ENCODE measurements at places on chromosomes 2 and 18.

- DNase-seq, result no peak
Measured at GRCh38 chr2:63522950-63523349, 65.3 kb downstream of the WDPCP start.

DNA sequence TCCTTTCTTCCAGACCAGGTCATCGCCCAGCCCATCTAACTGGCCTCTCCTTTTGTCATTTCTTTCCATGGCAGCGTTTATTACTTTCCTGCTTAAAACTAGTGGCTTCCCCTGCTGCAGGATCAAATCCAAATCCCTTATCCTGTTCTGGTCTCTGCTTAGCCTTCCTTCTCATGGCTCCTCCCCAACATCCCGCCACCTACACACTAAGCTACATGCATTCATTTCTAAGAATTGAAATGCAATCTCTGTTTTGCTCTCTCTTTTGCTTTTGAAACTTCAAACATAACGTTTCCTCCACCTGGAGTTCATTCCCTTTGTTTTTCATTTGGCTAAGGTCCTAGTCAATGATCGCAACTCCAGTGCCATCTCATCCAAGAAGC is 18.0 kb upstream of the DPP4 start:
- no peak for DNase-seq

DNA sequence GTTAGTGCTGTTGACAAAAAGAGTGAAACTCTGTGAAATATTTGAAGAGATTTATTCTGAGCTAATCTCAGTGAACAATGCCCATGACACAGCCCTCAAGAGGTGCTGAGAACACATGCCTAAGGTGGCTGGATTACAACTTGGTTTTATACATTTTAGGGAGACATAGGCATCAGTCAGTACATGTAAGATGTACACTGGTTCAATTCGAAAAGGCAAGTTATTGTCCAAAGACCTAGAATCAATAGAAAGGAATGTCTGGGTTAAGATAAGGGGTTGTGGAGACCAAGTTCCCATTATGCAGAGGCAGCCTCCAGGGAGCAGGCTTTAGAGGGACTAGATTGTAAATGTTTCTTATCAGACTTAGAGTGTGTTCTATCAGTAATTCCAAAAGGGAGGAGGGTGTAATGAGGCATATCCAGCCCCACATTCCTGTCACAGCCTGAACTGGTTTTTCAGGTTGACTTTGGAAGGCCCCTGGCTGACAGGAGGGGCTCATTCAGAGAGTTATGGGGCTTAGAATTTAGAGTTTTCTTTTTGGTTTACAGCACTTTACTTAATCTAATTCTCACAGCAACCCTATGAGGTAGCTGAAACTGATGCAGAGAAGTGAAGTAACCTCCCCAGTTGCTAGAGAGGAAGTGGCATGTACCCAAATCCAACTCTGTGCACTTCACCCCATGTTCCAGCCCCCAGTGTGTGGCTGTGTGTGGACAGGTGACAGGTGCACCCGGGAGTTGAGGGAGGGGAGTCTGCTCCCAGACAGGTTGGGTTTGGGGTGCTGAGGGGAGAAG is 28.3 kb upstream of the ASAP2 start:
- no peak for DNase-seq

DNA sequence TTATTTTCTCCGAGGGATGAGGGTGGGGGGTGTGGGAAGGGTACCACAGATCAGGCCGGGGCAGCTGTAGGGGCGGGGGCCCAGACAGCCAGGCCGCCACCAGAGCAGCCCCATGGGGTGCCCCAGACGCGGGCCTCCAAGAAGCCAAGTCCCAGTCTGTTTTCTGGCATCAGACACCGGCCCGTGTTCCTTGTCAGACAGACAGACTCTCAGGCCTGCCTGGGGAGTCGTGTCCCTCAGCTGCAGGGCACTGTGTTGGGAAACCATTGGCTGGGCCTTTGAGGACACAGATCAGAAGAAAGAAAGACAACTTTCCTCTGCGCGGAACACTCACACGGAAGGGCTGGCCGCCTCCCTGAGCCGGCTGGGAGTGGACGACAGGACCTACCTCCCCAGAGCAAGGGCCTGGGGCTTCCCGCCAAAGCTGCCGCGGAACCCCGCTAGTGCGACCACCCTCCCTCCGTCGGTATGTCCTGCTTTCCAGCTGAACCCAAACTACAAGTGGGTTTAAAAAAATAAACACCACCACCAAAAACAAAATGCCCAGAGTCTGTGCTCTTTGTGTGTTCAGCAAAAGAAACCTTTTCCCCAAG is 88.0 kb downstream of the SMAD7 start:
- no peak for DNase-seq

DNA sequence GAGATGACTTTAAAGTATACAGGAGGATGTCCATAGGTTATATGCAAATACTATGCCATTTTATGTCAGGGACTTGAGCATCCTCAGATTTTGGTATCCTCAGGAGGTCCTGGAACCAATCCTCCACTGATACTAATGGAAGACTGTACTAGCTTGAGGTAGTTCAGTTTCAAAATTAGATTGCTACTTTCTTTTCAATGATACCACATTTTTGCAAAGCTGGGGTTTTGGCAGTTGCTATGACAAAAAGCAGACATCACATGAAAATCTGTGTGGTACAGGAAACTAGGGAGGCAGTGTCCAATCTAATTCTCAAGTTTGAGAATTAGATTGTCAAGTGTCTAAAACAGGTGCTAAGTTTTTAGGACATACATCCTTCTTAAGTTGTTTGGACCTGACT is 14.2 kb downstream of the EHBP1 start:
- no peak for DNase-seq

GRCh38 chr2:188353282-188353681 is 61.6 kb downstream of the GULP1 start:
- no peak for DNase-seq

DNA sequence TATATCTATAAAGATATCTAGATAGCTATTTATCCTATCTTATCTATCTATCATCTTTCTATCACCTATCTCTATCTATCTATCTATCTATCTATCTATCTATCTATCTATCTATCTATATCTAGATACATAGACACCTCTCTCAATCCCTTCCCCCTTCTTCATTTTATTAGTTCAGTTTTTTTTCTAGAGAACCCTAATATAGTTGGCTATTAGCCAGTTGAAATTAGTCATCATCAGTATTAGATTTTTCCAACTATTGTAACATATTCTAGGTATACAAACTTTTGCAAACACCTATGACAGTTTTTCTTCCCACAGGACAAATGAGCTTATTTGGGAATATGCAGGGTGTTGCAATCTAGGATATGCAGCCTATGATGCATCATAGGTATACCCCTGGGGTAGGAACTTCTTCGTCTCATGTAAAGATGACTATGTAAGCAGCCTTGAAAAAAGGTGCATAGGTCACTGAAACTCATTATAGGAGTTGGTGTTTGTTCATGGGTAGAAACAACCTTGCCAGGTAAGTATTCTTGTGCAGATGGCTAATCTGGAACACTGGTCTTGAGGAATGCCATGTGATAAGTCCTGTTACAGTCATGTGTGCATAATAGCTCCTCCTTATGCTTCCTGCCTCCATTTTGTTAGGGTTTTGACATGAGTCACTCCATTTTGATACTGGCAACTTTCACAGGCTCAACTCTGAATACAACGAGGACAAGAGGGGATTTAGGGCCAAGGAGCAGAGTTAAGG is 160.7 kb upstream of the ZSWIM2 start:
- DNase-seq, result no peak

GRCh38 chr2:36185624-36186023 is 170.0 kb upstream of the CRIM1 start:
- no peak for DNase-seq

DNA sequence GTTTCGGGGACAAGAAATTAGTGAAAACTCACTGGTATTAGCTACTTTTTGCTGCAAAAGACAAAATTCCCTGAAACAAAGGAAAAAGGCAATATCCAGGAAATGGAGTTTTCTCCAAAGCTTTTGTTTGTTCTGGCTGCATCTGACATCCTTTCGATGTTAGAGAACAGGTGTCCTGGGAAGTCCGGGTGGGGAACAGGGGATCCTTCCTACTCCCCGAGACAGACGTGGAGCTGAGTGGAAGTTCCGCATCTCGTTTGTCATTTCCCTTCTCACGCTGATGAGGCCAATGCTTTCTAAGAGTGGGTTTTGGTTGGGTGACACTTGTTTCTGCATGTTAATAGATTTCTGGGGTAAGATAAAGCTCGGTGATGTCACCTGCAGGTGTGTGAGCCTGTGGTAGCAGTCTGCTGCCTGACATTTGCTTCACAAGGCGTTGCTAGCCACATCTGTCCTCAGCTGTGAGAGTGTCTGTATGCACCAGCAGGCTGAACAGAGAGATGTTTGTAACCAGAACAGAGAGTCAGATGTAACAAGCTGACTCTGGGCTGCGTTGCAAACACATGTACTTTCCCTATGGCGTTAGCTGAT is 125.9 kb downstream of the ACOXL start:
- DNase-seq, result peak; percentile 23

DNA sequence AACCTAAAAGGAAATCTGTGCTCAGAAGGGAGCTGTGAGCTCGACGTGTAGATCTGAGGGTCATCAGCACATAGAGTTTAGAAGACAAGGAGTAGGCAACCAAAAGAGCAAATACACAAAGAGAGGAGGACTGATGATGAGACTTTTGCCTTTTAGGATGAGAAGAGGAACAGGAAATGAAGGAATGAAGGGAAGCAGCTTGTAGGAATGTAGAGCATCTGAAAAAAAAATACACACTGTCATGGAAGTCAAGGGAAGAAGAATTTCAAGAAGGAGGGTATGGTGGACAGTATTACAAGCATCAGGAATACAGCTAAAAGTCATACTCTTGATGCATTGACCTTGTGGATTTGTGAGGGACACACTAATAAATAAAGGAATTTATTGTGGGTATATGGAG is 21.9 kb downstream of the CDK15 start:
- no peak for DNase-seq

- DNase-seq, result no peak
Measured at GRCh38 chr18:10565835-10566234, 40.0 kb downstream of the NAPG start.

DNA sequence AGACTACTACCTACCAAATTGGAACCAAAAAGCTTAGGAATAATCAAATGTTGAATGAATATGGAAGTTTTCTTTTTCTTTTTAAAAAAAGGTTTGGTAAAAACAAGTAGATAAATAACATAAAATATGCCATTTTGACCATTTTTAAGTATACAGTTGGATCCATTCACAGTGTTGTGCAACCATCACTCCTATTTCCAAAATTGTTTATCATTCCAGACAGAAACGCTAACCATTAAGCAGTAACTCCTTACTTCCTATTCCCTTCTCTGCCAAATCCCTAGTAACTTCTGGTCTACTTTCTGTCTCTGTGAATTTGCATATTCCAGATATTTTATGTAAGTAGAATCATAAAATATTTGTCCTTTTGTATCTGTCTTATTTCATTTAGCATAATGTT is 39.8 kb downstream of the CD302 start:
- no peak for DNase-seq

DNA sequence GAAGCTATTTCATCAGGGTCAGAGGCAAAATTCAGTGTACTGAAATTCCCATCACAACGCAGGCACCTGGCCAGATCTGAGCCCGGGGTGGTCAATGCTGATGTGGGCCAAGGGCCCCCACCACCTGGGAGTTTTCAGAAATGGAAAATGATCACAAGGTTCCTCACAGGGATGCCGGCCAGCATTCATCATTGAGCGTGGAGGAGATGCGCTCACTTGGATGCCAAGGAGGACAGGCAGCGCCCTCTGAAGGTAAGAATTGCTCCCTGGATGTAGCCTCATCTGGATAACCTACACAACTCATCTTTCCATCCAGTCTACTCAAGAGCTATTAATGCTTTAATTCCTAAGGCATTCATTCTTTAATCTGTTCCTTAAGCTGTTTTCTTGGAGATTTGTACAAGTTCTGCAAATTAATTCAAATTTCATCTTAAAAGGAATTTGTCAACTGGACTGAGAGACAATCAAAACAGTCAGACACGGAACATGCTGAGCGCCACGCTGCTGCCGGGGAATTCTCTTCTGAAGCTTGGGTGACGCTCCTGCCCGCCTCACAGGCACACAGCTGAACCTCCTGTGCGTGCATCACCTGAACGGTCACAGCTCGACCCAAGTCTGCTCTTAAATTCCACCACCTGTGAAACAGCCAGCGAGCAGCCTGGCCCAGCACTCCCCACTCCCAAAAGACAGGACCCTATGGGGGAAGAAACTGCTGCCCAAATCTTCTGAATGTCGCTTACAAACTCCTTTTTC is 206.7 kb downstream of the HDAC4 start:
- no peak for DNase-seq

GRCh38 chr2:210626849-210627248 is 70.5 kb downstream of the CPS1 start:
- DNase-seq, result no peak

GRCh38 chr18:77401173-77401572 is 151.5 kb downstream of the GALR1 start:
- DNase-seq, result no peak

GRCh38 chr2:161990036-161990435 is 84.0 kb downstream of the DPP4 start:
- no peak for DNase-seq

- no peak for DNase-seq
Measured at GRCh38 chr18:77133051-77133834, 660 bp upstream of the MBP start.

DNA sequence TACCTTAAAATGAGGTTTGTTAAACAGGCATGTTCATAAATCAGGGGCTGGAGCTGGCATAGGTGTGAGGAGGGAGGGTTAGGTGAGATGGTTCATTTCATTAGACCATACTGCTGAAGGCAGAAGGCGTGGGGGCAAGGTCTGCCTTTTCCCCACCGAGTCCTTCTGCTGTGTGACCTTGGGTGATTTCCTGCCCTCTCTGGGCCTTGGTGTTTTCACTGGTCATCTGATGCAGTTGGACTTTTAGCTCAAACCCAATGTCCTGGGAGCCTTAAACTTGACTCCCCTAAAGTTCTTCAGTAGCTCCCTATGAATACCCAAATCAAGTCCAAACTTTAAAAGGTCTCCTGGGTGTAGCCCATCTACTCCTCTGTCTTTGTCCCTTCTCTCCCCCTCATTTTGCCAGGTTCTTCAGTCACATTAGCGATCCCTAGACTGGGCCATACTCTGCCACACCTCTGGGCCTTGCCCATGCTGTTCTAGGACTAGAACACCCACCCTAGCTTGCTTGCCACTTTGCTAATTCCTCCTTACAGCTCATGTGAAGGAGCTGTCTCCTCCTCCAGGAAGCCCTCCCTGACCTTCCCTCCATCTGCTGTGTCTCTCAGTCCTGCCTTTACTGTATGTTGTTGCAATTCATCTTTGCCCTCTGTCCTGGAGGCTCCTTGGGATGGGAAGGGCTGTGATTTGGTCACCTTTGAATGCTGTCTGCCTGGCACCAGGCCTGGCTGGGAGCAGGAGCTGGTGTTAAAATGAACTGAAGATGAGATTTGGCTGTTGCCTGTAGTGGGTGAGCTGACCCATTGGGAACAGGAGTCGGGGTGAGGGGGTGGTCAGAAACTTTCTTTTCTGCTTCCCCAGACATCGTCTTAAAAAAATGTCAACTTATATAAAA is 85.4 kb upstream of the HS6ST1 start:
- no peak for DNase-seq

- DNase-seq, result no peak
Measured at GRCh38 chr2:104091894-104092293, 762.0 kb upstream of the POU3F3 start.

DNA sequence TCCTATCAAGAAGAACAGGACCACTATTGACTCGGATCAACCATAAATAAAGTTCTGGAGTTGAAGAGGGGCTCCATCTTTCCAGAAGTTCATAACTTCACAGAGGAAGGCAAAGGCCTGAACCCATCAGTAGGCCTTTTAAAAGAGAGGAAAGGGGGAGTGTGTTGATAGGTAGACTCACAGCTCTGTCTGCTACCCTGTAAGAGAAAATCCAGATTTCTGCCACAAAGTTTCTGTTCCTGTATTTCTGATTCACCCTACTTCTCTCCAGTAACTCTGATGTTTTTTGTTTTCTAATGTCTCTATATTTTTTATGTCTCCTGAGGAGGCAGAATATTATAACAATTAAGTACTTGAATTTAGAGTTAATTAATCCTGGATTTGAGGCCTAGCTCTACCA is 564.0 kb downstream of the TNS1 start:
- DNase-seq, result no peak
